Karpas-422 (cell line): ENCODE measurements at places on chromosomes 1 and 21. TPM values are rescaled to one million over a fixed set of nuclear protein-coding genes. Genes with fewer than 3 reads are reported as not detected.
A peak's percentile ranks its signal among the peaks of the same experiment; 100 is the strongest.

Gene SLAMF8
- total RNA-seq = not detected in 2 replicates

Gene PALMD
- not detected in 2 replicates for total RNA-seq

Gene DDR2
- total RNA-seq = 0.43 and 0.67 TPM in 2 replicates

Gene TMPRSS15
- 0.19 TPM in 1 of 2 replicates, not detected in the other for total RNA-seq

Gene RNU1-4
- total RNA-seq = under 0.01 TPM in 2 replicates

Gene OR2L5
- 0.19 TPM in 1 of 2 replicates, not detected in the other for total RNA-seq

GRCh38 chr1:5780324-5780716, 211.9 kb downstream of the NPHP4 start:
- no peaks in the 10 kb centered on the region for H3K36me3 ChIP-seq
- no peaks in the 10 kb centered on the region for H3K4me1 ChIP-seq
- no peak overlapping the region for H3K4me3 ChIP-seq
- no peak for DNase-seq

GRCh38 chr1:178121883-178122282, 28.0 kb downstream of the RASAL2 start:
- H3K36me3 ChIP-seq = no peaks in the 10 kb centered on the region
- DNase-seq = no peak
- H3K4me1 ChIP-seq = no peaks in the 10 kb centered on the region
- H3K27ac ChIP-seq = no peak overlapping the region

GRCh38 chr1:57839067-57839466, 415.2 kb upstream of the DAB1 start:
- no peaks in the 10 kb centered on the region for H3K36me3 ChIP-seq
- no peaks in the 10 kb centered on the region for H3K4me1 ChIP-seq
- H3K27me3 ChIP-seq = no peaks in the 10 kb centered on the region
- H3K27ac ChIP-seq = no peak overlapping the region

DNA sequence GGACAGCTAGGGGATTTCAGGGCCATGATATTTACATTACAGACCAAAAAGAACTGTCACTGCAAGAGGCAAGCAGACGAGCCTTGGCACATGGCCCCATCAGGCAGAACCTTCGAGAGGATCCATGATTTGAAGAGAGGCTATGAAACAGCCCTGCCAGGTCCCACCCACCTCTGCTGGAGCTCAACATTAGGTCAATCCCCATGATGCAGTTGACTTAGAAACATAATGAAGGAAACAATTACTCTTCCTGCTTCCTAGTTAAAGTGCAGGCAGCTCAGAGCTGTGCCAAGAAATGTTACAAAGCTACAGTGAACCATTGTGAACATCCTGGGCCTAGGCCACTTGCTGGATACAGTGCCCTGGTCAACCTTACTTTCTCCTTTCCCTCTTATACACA, 41.7 kb upstream of the PTCH2 start:
- no peak overlapping the region for H3K27ac ChIP-seq
- no peaks in the 10 kb centered on the region for H3K27me3 ChIP-seq
- no peak for DNase-seq
- H3K4me3 ChIP-seq = no peak overlapping the region
- H3K36me3 ChIP-seq = peaks cover 22% of the 10 kb centered on the region

GRCh38 chr1:34140011-34140676, 24.9 kb downstream of the CSMD2 start:
- no peak overlapping the region for H3K27ac ChIP-seq
- no peaks in the 10 kb centered on the region; the same call in 1 of the 2 replicates for H3K4me1 ChIP-seq
- DNase-seq = no peak
- H3K4me3 ChIP-seq = no peak overlapping the region

GRCh38 chr1:54355931-54356679, 50.1 kb downstream of the SSBP3 start:
- no peak overlapping the region for H3K27ac ChIP-seq
- H3K4me3 ChIP-seq = no peak overlapping the region
- peak; percentile 70 for DNase-seq
- no peaks in the 10 kb centered on the region for H3K36me3 ChIP-seq
- H3K27me3 ChIP-seq = no peaks in the 10 kb centered on the region

DNA sequence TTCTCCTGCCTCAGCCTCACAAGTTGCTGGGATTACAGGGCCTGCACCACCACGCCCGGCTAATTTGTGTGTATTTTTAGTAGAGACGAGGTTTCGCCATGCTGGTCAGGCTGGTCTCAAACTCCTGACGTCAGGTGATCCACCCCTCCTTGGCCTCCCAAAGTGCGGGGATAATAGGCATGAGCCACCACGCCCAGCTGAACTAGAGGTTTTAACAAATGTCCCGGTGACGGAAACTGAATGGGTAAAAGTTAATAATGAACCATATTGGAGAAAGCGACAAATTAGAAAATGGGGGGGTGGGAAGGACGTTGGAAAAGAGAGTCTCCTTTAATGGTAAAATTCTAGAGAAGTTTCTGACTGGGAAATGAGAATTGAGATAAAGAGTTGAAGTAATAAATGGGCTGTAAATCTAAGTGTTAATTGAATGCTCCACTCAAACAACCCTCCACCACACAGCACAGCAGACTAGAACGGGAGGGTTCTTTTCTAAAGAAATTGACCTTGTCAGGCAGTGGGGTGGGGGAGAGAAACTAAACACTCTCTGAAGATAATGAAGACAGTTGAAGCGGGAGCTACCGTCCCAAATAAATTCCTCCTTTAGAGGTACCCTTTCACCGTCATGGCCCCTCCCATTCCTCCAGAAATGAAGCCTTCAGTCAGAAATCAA, 46.9 kb upstream of the PUM1 start:
- H3K4me3 ChIP-seq = no peak overlapping the region
- no peak for DNase-seq
- H3K27me3 ChIP-seq = no peaks in the 10 kb centered on the region
- no peak overlapping the region for H3K27ac ChIP-seq

- H3K27me3 ChIP-seq = no peaks in the 10 kb centered on the region
- H3K36me3 ChIP-seq = no peaks in the 10 kb centered on the region
- no peak overlapping the region for H3K4me3 ChIP-seq
- H3K4me1 ChIP-seq = peaks cover 20% of the 10 kb centered on the region
- no peak for DNase-seq
These were observed 19.9 kb upstream of the POU2F1 start for GRCh38 chr1:167200749-167201148.

- H3K4me1 ChIP-seq = peaks cover 21% of the 10 kb centered on the region
- peak overlapping the region; percentile 18; the same call in 1 of the 2 replicates for H3K27ac ChIP-seq
- H3K4me3 ChIP-seq = no peak overlapping the region
- DNase-seq = peak; percentile 51
- H3K36me3 ChIP-seq = peaks cover 52% of the 10 kb centered on the region; the same call in 1 of the 2 replicates
These were observed 4.5 kb upstream of the FAM177B start for GRCh38 chr1:222732216-222733159.

DNA sequence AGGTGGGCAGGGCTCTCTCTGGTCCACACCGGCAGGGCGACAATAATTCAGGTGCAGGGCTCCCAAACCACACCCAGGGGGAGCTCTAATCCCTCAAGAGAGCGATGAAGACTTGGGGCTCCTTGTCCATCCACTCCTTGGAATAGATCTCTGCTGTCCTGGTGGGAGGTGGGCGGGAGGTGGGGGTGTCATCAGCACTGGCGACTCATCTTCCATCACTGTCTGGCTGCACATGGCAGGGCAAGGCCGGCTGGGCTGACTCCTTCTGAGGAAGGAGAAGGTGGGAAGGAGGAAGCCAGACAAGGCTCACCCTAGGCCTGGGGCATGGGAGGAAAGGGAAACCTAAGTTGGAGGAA, 29.3 kb downstream of the TNNT2 start:
- H3K36me3 ChIP-seq = no peaks in the 10 kb centered on the region
- peaks cover 8% of the 10 kb centered on the region for H3K4me1 ChIP-seq
- DNase-seq = peak; percentile 84
- H3K27me3 ChIP-seq = no peaks in the 10 kb centered on the region
- H3K27ac ChIP-seq = no peak overlapping the region
- H3K4me3 ChIP-seq = no peak overlapping the region
